Type B pancreatic cell (in vitro differentiated cells): ENCODE measurements at places on chromosomes 16 and 17. TPM values are rescaled to one million over a fixed set of nuclear protein-coding genes. Genes with fewer than 3 reads are reported as not detected.

Gene CTRB2
- not detected in 2 replicates for total RNA-seq

Gene NOS2
- 1.1 and 7.6 TPM in 2 replicates for total RNA-seq

GRCh38 chr17:61200339-61200715, 199.3 kb upstream of the TBX2 start:
- DNase-seq, result no peak

Gene RAI1
- total RNA-seq, result 61.1 and 61.3 TPM in 2 replicates

- no peak for DNase-seq
These were observed 7.8 kb downstream of the B9D1 start for GRCh38 chr17:19354748-19355147.

Gene PFAS
- 54.5 and 117 TPM in 2 replicates for total RNA-seq
